MCF 10A (cell line): ENCODE measurements at places on chromosomes 5 and 9.

GRCh38 chr9:110199643-110200042 lies 8.3 kb downstream of the C9orf152 start:
- no peak for DNase-seq

DNA sequence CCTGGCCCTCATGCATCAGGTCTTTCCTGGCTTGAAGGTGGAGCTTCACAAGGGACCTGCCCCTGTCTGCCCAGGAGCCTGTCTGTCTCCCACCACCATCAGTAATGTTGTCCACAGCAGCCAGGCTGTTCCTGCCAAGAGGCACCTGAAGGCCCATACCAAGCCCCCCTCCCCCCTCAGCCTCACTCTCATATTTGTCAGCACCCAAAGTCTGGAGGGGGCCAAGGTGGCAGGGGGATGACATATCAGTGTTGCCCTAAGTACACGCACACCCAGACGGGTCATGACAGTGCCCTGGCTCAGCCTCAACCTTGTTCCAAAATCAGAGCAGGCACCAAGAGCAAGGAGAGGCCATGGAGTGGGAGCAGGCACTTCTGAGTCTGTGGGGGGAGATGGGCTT lies 27.2 kb upstream of the CYLC2 start:
- no peak for DNase-seq

GRCh38 chr9:131048332-131048731 lies 39.4 kb downstream of the LAMC3 start:
- DNase-seq: no peak

- DNase-seq: no peak
These were observed 1.3 kb downstream of the GPR150 start for GRCh38 chr5:95620870-95621838.

- DNase-seq: no peak
These were observed 154.4 kb upstream of the ZNF462 start for GRCh38 chr9:106708475-106709146.

DNA sequence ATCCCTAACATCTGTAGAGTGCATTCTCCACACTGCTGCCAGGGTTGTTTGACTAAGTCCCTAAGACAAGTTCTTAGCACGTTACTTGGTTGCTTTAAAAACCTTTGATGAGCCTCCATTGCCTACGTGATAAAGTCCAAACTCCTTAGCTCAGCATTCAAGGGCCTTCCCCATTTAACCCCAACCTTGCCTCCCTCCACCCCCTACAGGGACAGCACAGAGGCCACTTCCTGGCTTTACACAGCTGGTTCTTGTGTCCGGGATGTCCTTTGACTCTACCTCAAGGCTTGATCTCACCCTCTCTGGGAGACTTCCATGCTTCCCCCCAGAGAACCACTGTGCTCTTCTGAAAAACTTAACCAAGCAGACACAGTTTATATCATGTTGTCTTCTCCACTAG lies 29.4 kb downstream of the FAM240B start:
- DNase-seq: no peak

- DNase-seq: no peak
These were observed 123.2 kb downstream of the FGF18 start for GRCh38 chr5:171542525-171543140.

DNA sequence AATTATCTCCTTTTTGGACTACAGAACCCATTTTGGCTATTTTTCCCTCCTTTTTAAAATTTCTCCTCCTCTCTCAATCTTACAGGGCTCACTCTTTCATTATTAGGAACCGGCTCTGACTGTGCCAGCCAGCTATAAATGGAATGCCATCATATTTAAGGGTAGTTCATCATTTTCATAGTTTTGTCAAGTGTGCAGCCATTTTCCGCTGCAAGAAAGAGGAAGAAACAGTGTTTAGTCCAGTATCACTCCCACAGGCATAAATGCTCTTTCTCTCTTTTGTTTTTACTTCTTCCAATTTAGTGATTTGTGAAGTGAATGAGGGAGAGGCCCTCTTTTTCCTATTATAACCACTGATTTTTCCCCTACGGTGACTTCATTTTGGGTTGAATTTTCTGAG lies 290.0 kb downstream of the NR3C1 start:
- DNase-seq: no peak

- DNase-seq: peak; percentile 97
These were observed 3.4 kb downstream of the PDLIM4 start for GRCh38 chr5:132260714-132261551.

GRCh38 chr5:44795496-44795895 lies 13.3 kb upstream of the MRPS30 start:
- DNase-seq: no peak

- no peak for DNase-seq
These were observed 66.2 kb upstream of the CLINT1 start for GRCh38 chr5:157924931-157925729.

- no peak for DNase-seq
These were observed 66.6 kb upstream of the GARNL3 start for GRCh38 chr9:127197861-127198430.

DNA sequence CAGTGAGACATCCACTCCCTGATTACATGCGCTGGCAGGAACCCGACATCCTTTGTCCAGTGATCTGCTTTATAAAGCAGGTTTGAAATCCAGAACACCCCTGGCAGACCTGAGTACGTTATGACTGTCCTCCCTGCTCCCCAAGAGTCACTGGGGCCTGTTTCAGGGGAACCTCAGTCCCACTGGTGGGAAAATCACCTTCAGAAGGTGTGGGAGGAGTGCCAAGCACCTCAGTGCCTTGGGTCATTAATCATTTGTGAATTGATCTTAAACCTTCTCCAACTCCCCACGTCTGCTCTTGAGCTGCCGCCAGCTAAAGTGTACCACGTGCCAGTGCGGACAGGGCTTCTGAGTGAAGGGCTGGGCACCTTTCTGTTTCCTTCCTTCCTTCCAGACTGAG lies 16.2 kb downstream of the SLC6A3 start:
- DNase-seq: no peak

DNA sequence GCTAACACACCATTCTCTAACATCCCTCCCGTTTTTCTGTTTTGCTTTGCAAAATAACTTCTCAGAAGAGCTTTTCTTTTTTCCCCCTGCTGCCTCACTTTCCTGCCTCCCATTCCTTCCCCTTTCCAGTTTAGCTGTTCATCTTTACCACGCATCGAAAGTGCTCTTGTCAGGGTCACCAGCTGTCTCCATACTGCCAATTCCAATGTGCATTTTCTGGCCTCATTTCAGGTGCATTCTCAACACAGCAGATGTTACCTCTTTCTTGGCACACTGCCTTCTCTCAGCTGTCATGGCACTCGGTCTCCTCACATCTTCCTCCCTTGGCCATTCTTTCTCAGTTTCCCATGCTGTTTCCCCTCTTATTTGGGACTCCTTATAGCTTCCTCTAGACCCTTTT lies 9.5 kb downstream of the ARSK start:
- DNase-seq: no peak

GRCh38 chr5:88355490-88356050 lies 86.9 kb upstream of the TMEM161B start:
- no peak for DNase-seq

- no peak for DNase-seq
These were observed 27.0 kb upstream of the TMOD1 start for GRCh38 chr9:97474372-97474925.

GRCh38 chr9:21234153-21234687 lies 5.6 kb downstream of the IFNA14 start:
- DNase-seq: no peak

- no peak for DNase-seq
These were observed 1.1 kb downstream of the FEM1C start for GRCh38 chr5:115543365-115544042.

GRCh38 chr5:61805101-61805500 lies 473.0 kb downstream of the ZSWIM6 start:
- peak; percentile 80 for DNase-seq

GRCh38 chr5:132102944-132103331 lies 29.3 kb downstream of the CSF2 start:
- DNase-seq: no peak

GRCh38 chr5:73370095-73370494 lies 78.5 kb downstream of the FOXD1 start:
- no peak for DNase-seq

DNA sequence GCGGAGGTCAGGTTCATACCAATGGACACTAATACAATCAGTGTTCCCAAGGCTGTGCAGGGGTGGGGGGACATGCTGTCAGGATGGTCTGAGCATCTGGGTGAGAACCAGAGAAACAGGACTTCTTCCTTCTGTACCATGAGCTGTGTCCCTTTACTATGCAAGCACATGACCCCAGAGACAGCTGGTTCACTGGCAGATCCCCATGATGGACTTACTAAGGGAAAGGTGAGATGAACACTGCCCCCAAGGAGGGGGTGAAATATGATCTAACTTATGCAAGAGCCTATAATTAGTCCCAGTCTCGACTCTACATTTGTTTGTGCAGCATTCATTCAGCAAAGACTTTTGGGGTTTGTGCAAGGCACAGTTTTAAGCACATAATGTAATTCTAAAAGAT lies 91.4 kb downstream of the LIFR start:
- peak; percentile 46 for DNase-seq

- no peak for DNase-seq
These were observed 233.9 kb upstream of the RPS23 start for GRCh38 chr5:82512025-82512424.

GRCh38 chr9:78592811-78593210 lies 295.9 kb downstream of the PSAT1 start:
- DNase-seq: peak; percentile 16

GRCh38 chr5:44266882-44267576 lies 122.2 kb downstream of the FGF10 start:
- no peak for DNase-seq

DNA sequence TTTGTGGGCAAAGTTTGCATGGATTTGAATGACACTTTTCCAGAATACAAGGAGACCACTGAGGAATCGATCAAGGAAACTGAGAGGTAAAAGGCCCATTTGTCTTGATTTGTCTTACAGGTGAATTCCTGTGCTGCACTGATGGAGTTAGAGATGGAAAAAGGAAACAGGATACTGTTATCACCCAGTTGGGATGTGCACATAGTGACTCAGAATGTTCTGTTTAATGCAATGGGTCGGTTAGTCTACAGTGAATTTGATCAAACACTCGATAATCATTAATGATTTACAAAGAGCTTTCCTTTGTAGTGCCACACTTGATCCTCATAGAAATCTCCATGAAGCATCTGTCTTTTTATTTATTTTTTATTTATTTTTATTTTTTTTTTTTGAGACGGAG lies 64.7 kb downstream of the GDA start:
- no peak for DNase-seq

- peak; percentile 35 for DNase-seq
These were observed 57.9 kb downstream of the ARHGAP26 start for GRCh38 chr5:142827934-142828576.

- DNase-seq: no peak
These were observed 492 bp upstream of the NEK6 start for GRCh38 chr9:124257070-124257843.

DNA sequence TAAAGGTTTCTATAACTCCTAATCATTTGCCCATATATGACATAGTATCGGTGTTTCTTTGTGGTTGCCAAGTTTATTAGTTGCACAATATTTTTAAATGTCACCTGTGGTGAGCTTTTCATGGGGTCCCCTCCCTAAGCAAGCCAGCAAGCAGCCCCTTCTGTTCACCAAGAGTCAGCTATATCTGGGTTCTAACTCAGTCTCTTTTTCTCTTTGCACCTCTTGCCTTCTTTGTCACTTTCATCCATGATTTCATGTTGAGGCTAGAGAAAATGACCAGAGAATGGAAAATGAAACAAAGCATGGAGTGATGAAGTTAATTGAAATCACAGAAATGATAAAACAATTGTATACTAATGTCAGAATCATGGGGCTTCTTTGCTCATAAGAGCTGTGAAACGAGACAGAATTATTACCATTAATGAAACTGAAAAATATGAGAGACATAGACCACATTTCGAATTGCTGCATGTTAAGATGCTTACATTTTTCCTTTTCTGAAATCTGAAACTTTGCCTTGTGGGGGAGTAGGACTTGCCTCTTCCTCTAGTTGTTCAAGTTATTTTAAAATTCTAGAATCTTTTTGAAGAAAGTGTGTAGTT lies 75.7 kb downstream of the CAMK4 start:
- no peak for DNase-seq

DNA sequence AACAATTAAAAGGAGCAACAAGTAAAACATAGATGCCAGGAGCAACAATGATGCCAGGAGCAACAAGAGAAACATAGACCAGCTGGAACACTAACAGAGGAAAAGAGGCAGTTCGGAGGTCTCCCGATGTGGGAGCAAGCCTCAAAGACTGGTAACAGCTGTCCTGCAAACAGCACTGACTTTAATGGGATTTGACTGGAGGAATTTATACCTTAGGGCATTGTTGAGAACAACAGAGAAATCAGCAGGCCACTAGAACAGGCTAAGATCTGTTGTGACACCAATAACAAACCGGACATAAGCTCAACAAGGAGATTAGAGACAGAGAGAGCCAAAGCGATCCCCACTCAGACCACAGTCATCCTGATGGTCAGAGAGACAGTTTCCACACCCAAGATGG lies 11.8 kb upstream of the SYK start:
- DNase-seq: no peak

GRCh38 chr5:179439181-179439985 lies 94.1 kb upstream of the ADAMTS2 start:
- no peak for DNase-seq

- no peak for DNase-seq
These were observed at the start of gene FREM1 for GRCh38 chr9:14909961-14910805. FREM1 (minus strand) TSS chr9:14910428; CDS start chr9:14868977, 41,451 bp downstream.

DNA sequence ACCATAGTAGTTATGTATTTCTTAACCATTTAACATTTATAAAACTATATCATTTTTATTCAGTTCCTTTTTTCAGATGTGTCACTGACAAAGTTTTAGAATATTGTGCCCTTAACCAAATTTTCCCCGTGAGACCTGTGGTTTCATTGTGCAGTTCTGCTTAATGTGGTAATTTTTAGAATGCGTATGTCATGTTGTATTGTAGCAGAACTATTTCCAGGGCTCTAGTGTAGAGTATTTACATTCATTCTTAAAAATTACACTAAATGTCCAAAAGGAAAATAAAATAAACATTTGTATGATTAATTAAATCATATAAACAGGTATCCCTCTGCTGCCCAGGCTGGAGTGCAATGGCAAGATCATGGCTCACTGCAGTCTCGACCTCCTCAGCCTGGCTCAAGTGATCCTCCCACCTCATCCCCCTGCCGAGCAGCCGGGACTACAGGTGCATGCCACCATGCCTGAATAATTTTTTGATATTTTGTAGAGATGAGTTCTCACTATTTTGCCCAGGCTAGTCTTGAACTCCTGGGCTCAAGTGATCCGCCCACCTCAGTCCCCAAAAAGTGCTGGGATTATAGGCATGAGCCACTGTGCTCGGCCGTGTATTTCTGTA lies 15.4 kb downstream of the SERINC5 start:
- no peak for DNase-seq

DNA sequence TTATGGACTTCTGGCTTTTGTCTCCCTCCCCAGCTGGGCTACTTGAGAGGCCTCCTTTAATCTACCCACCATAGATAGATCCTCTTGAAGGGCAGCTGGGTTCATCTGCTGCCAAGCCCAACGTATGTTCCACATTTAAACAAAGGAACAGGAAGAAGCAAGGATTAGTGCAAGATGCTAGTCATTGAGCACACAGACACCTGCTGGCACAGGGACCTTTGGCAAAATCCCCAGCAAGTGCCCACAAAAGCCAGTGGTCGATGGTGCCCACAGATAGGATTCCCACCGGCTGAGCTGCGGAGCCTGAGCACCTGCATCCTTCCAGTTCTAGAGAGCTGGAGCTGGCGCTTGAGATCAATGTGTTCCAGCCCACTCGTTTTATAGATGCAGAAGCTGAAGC lies 57.7 kb upstream of the SHB start:
- DNase-seq: peak; percentile 9
